ENCODE measurements at places on chromosomes 4 and X. TPM values are rescaled to one million over a fixed set of nuclear protein-coding genes. Genes with fewer than 3 reads are reported as not detected.

MAP3K15 gene
- not detected for total RNA-seq

ATP6AP1 gene
- 88.7 TPM for total RNA-seq

HMX1 gene
- total RNA-seq = not detected

TEX13B gene
- not detected for total RNA-seq

CACNA1F gene
- total RNA-seq = not detected

RIPPLY1 gene
- not detected for total RNA-seq

GBA3 gene
- under 0.01 TPM for total RNA-seq

VEGFD gene
- 1.00 TPM for total RNA-seq

F11 gene
- not detected for total RNA-seq

GLRA3 gene
- total RNA-seq = not detected

ANOS1 gene
- total RNA-seq = 0.34 TPM

PF4V1 gene
- total RNA-seq = not detected

EXOC1L gene
- total RNA-seq = not detected

All from melanocyte of skin (primary cell).